Fibroblast of skin of left quadriceps (primary cell): ENCODE measurements at places on chromosomes 5 and 9.

- no peak for DNase-seq
Measured at GRCh38 chr9:17970277-17970676, 391.4 kb downstream of the SH3GL2 start.

DNA sequence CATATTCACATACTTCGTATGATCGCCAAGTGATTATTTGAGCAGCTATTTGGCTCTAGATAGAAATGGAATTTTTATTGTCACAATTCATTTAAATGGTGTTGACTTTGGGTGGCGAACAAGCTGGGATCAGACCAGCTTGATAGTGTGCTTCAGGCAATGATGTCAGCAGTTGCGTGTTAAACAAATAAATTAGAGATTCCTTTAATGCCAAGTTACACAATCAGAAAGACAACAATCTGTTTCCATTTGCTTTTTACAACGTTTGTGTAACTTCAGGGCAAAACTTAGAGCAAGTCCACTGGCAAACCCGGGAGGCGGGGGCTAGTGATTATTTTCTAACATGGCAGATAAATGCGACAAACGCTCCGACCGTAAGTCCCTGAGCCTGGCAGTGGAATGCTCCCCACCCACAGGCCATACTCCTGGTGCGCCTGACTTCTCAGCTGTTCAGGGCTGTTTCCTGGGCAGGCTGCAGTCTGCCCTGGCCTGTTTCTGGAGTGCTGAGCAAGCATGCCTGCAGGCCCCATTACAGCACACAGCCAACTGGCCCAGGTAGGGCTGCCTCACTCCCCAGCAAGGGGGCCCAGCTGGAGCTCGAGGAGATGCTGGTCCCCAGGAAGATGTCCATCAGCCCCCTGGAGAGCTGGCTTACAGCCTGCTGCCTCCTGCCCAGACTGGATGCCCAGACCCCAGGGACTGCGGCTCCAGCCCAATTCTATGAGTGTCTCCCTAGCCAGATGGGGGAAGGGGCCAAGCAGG lies 88.7 kb downstream of the BASP1 start:
- DNase-seq = peak; percentile 62

DNA sequence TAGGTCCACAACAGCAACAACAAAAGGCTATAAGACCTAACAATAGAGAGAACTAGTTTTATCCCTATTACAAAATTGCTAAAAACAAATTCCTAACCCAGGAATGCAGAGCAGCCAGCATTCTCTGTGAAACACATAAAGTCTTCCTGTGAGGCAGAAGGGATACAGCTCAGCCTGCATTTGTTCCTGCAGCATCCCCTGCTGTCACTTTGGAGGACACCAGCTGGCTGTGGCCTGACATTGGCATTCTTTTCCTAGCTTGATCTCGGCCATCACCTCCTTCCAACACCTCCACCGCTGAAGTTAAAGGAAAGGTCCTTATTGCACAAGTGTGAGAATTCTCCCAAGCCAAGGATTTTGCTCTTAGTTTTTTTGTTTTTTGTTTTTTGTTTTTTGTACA lies 186.1 kb downstream of the SNCAIP start:
- DNase-seq = no peak

DNA sequence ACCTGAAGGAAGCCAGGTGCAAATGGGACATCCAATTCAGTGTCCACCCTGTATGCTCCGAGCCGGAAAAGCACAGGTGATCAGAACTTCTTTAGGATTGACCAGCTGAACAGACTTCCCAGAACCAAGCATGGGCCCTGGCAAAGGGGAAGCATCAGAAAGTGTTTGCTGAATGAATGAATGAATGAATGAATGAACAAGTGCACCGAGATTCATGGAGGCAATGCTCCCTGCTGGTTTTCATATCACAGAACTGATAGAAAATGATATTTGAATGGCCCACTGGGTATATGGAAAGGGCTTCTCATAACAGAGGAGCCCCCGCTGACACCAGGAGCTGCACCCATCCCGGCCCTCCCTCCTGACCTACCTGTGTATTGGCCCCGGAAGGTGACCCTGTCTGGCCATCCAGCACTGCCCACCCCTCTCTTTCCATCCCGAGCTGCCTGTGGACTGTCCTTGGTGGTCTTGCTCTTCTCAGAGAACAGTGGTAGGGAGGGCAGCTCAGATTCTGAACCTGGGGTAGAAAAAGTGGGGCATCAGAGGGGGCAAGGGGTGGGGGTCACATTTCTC lies 15.9 kb downstream of the ORM2 start:
- no peak for DNase-seq

- DNase-seq = no peak
Measured at GRCh38 chr5:129099184-129099569, 4.6 kb downstream of the ISOC1 start.

GRCh38 chr9:129486756-129487657 lies 133.9 kb downstream of the C9orf50 start:
- no peak for DNase-seq

- no peak for DNase-seq
Measured at GRCh38 chr5:14869668-14870164, 1.9 kb downstream of the ANKH start.

- no peak for DNase-seq
Measured at GRCh38 chr5:53425687-53426511, 54.5 kb upstream of the FST start.

DNA sequence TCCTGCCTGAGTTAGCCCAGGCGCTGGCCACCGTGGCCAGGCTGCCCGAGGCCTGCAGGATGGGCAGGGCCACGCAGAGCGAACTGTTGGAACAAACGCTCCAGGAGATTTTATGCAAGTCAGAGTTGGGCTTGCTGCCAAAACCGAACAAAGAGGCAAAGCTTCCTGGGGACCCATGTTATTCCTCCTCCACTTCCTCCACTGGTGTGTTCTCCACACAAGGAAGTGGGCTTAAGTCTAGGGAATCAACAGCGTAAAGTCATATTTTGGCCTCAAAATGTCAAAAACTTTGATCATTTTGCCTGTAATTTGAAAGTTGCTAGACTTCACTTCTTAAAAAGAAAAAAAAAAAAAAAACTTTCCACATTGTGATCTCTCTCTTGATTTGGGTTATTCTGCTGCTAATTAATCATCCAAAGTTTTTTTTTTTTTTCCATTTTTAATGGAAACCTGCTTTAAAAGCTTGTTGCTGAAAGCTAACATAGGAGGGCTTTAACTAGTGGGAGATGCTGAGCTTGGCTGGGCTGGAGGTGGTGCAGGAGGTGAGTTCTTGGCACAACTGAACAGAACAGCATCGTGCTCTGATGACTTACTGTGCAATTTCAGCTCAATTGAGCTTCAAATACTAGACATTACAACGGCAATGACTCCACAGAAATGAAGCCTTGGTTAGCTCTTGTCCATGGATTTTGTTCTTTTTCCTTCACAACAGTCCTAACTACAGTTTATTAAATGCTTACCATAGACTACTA lies 73.0 kb downstream of the PTPDC1 start:
- DNase-seq = no peak

DNA sequence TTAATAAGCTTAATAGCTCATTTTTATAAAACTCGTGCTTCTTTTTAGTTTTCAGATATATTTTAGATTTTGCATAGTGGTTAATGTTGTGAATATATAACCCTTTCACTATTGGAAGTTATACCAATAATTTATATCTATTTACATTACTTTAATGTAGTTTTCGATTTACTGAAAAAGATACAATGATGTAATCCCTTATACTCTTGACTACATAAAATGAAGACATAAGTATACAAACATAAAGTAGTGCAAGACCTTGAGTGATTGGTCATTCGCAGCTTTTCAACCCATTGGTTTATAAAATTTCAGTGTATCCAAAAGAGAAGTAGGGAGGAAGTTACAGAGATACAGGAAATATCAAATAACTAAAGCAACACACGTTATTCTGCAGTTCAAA lies 84.3 kb upstream of the GRHPR start:
- no peak for DNase-seq

DNA sequence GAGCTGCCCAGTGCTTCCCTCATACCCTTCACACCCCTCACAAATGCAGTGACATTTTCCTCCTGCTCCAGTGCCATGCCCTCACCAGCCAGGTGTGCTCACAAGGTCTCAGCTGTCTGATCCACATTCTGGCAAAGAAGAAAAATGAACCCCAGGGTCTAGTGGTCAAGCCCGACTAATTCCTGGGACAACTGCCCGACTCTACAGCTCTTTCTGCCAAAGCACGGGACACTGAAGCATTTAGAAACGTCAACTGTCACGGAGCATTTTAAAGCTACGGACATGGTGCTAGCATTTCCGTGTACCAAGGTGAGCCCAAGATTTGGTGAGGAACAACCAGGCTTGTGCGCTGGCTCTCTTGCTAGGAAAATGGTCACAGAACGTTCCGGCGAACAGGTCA lies 56.8 kb upstream of the PHYKPL start:
- DNase-seq = no peak

- DNase-seq = no peak
Measured at GRCh38 chr9:11204521-11204920, 591.7 kb upstream of the PTPRD start.

DNA sequence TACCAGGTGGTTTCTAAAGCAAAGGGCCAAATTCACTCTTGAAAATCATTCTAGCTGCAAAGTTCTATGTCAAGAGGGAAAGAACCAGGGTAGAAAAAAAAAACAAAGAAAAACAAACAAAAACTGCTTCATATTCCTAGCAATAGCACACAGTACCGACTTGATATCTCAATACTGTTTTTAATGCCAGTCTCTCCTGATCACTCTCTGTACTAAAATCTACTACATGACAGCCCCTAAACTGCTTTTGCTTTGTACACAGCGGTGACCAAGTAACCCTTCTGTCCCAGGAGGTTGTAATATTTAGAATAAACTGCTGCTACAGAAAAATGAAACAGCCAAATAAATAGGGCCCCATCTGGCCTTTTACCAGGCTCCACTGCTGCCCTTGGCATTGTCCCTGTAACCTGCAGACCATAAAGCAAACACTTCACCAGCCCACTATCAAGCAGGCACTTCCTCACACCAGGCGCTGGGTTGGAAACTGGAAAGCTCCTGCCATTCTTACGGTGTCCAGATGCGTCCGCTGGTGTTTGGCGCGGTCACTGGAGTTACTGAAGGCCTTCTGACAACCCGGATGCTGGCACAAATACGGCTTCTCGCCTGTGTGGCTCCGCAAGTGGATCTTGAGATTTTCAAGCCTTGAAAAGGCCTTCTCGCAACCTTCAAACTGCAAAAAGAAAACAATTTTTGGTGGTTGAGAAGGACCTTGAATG lies 363.2 kb downstream of the GLIS3 start:
- no peak for DNase-seq

DNA sequence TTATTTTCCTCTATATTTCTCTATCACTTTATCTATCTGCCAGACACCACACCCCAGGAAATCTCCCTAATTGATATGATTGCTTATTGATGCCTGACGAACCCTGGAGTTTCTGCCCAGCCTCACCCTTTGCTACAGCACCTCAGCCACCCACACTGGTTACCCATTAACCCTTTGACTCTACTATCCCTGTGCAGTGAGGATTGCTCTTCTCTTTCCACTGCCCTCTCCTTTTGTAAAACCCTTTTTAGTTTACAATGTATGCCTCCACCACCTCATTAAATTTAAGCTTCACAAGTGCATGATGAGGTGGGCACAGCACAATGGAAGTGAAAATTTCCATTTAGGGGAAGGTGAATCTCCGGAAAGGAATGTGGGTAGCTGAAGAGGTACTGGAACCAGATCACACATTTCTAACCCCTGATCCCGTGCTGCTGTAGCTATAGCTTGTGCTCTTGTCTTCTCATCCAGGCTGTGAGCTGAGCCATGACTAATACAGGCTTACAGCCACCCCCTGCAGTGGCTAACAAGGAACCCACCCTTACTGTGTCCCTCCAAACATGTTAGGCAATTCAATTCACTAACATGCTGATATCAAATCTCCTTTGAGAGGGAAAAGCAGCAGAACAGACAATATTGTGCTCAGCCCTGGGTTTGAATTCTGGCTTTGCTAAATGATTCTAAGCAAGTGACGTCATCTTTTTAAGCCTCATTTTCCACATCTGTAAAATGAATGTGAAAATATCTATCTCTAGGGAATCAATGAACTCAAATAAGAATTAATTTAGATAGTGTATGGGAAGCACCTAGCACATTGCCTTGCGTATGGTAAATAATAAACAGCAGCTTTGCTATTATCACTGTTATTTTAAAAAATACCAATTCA lies 186.9 kb upstream of the TRIM32 start:
- peak; percentile 49 for DNase-seq

DNA sequence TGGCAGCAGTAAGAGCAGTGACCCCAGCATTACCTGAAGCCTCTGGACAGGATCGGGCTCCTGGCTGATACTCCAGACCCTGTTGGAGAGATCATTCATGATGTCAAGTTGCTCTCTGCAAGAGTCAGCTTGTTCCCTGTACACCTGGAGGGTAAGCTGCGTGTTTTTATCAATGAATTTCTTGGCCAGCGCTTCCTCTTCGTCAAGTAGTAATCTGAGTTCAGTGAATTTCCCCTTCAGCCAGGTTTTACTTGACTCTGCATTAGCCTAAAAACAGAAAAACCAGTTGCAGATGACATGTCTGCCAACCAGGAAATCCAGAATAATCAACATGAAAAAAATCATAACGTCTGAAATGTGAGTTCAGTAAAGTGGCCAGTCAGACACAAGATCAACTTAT lies 19.1 kb downstream of the TRIM14 start:
- no peak for DNase-seq

DNA sequence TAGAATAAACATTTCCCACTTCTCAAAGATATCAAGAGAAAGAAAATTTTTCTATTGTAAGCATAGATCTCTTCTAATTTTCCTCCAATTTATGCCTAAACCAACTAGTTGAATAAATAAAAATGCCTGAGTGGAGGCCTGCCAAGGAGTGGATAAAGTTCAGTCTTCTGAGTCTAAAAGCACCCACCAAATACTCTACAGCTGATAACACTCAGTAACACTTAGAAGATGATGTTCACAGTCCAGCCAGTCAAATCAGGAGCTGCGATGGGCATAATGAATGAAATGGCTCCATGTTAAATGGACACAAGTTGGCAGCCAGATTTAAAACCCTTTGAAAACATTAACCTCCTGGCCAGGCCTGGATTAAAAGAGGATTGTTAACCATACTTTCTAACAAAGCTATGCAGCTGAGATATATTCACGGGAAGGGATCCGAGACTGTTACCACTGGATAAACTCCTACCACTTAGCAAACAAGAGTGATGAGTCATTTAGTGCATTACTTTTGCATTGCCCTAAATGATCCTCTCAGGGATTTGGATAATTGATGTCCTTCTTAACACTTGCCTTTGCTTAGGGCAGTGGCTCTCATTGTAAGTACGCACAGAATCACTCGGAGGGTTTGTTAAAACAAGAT lies 63.7 kb upstream of the CCDC112 start:
- DNase-seq = no peak

DNA sequence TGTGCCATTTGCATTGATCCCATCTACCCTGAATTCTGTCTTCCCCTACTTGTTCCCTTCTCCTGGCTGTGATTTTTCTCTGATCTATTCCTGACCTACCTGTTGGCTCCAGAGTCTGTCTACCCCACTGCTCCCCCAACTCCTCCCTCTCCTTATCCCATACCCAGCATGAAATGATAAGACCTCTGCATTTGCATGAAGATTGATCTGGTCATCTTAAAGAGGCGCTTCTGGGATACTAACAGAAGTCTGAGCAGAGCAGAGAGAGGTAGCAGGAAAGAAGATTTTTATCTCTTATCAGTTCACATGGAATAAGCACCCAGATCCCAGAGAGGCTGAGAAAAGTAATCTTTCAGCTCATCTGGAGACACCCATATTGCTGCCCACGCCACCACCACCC lies 18.3 kb upstream of the GLIPR2 start:
- DNase-seq = no peak

- DNase-seq = no peak
Measured at GRCh38 chr5:119280380-119280779, 75.4 kb upstream of the TNFAIP8 start.
